Bronchial epithelial cell (primary cell): ENCODE measurements at places on chromosomes 1 and 21. TPM values are rescaled to one million over a fixed set of nuclear protein-coding genes. Genes with fewer than 3 reads are reported as not detected.

DNA sequence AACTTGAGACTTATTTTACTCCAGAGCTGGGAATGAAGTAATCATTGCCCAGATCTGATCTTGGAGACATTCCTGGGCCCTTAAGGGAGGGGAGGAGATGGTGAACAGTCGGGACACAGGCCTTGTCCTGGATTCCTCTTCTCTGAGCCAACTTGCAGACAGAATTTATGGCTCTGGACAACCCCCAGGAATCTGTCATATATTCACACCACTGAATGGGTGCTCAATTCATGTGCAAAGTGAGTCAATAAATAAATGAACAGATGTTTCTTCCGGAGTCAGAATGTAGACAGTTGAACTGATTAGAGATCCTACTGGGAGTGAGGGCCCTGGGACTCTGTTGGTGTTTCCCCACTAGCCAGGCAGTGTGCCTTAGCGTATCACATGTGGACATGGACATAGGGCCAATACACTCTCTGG is 2.6 kb downstream of the TUFT1 start:
- peak; percentile 54 for DNase-seq

GRCh38 chr1:9294910-9295636 is 2.4 kb downstream of the SPSB1 start:
- DNase-seq: no peak

GRCh38 chr1:51421964-51422363 is 91.6 kb upstream of the TTC39A start:
- peak; percentile 53 for DNase-seq

DNA sequence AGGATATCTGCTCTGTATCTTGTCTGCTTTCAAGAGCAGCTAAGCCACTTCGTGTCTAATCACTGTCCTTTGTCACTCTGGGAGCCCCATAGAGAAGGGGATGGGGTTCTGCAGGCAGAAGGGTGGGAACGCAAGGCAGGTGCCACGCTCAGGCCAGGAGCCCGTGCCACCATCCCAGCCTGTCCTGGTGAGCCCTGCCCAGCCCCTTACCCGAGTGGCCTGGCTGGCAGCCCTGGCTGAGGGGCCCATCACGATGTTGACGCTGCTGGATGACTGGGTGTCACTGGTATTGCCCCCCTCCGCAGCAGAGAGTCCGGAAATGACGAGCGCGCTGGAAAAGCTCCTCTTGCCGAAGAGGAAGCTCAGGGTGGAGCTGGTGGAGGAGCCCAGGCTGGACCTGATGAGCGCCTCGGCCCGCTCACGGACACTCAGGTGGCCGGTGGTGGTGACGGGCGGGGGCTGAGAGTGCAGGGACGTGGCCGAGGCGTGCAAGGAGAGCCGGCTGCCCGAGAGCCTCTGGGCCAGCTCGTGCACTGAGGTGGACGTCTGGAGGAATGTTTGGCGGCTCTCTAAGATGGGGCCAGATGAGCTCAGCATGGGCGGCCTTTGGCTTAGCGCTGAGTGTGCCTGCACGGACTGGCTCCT is 35.6 kb downstream of the NTPCR start:
- DNase-seq: no peak

- DNase-seq: no peak
Observed at GRCh38 chr1:230906226-230906625, 37.9 kb upstream of the C1orf198 start.

GRCh38 chr21:44414291-44415072 is 40.8 kb upstream of the LRRC3 start:
- no peak for DNase-seq

DNA sequence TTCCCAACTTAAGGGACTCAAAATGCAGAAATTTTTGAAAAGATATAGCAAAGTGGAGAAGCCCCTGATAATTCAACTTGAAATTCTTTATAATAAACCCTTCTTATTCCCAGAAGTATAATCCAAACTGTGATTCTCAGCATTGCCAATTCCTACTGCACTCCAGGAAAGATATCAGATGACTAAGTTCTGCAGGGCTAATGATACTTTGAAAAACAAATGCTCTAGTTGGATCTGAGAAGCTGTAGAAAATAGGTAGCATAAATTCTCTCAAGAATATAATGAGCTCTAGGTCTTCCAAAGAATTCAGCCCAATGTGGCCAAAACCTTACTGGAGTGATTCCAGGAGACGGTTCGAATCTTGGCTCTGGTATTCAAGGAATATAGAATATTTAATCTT is 294.0 kb upstream of the PTBP2 start:
- DNase-seq: no peak

- DNase-seq: peak; percentile 88
Observed at GRCh38 chr1:43763497-43763973, 56.2 kb downstream of the ST3GAL3 start.

GRCh38 chr1:234940841-234941240 is 187.8 kb downstream of the TOMM20 start:
- DNase-seq: no peak

GRCh38 chr21:38879912-38880576 is 74.3 kb downstream of the ETS2 start:
- DNase-seq: peak; percentile 23

DNA sequence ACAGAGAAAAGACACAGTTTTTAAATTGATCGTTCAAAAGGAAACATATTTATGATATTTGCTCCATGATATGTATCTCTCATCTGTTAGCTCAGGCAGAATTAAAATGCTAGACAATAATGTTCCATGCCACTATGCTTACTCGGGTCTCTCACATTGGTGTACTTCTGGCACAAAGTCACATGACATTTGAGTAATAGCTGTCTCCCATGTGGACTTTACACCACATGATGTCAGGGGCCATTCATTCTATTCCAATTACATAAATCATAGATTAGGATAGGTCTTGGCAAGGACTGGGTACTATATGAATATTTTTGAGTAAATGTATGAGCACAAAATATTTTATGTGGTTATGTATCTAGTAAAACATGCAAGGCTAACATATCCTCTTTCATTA is 648.4 kb downstream of the PLA2G4A start:
- peak; percentile 29 for DNase-seq

DNA sequence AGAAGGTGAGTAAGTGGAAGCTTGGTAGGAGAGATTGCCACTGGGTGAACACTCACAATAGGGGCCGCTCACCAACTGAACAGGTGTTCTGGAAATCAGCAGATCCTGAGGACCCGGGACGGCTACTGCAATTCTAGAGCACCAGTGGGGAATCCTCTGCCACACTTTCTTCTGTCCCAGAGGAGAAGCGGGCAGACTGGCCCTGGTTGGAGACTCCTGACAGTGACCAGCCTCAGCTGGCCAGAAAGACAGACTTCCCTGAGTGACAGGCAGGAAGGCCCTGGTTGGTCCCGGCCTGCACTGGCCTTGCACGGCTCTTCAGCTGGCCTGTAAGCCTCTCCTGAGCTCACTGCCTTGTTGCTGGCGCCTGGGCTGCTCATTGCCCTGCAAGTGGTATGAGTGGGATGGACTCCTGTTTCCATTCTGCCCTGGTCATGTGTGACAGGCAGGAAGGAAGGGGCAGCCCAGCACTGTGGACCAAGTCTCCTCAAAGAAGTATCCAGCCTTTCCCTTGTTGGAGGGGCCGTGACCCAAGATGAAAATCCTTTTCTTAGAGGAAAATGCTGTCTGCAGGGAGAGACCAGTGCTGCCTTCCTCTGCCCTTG is 34.5 kb downstream of the MAN1C1 start:
- DNase-seq: no peak

DNA sequence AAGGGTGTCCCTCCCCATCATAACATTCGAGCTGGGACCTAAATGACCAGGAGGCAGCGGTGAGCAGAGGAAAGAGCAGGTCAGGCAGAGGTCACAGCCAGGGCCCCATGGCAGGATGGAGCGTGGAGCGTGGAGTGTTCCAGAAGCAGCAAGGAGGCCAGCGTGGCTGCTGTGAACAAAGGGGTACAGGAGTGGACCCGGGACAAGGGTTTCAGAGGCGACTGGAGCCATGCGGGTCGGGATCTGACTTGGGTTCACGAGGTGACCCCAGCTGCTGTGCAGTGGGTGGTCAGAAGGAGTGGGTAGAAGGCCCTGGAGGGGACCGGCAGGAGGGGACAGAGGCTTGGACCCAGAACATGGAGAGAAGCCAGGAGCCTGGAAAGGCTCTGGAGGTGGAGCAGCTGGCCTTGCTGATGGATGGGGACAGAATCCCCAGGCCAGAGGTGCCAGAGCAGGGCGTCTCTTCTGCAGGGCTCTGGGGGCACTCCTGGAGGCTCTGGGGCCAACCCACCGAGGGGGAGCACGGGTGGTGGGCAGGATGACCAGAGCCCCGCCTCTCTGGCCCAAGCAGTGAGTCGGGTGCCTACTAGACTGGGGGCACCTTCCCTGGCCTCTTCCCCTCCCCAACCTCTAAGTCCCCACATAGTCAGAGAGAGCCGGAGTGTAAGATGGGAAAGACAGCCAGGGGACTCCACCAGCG is 2.3 kb downstream of the CHD5 start:
- no peak for DNase-seq

DNA sequence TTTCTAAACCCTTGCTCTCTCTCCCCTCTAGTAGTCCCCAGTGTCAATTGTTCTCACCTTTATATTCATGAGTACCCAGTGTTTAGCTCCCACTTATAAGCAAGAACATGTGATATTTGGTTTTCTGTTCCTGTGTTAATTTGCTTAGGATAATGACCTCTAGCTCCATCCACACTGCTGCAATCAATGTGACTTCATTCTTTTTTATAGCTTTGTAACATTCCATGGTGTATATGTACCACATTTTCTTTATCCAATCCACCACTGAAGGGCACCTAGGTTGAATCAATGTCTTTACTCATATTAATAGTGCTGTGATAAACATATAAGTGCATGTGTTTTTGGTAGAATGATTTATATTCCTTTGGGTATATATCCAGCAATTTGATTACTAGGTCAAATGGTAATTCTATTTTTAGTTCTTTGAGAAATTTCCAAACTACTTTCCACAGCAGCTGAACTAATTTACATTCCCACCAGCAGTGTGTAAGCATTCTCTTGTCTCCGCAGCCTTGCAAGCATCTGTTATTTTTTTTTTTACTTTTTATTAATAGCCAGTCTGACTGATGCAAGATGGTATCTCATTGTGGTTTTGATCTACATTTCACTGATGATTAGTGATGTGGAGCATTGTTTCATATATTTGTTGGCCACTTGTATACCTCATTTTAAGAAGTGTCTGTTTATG is 277.8 kb downstream of the LTN1 start:
- DNase-seq: no peak

GRCh38 chr1:182430263-182431068 is 19.5 kb upstream of the RGSL1 start:
- DNase-seq: peak; percentile 41

DNA sequence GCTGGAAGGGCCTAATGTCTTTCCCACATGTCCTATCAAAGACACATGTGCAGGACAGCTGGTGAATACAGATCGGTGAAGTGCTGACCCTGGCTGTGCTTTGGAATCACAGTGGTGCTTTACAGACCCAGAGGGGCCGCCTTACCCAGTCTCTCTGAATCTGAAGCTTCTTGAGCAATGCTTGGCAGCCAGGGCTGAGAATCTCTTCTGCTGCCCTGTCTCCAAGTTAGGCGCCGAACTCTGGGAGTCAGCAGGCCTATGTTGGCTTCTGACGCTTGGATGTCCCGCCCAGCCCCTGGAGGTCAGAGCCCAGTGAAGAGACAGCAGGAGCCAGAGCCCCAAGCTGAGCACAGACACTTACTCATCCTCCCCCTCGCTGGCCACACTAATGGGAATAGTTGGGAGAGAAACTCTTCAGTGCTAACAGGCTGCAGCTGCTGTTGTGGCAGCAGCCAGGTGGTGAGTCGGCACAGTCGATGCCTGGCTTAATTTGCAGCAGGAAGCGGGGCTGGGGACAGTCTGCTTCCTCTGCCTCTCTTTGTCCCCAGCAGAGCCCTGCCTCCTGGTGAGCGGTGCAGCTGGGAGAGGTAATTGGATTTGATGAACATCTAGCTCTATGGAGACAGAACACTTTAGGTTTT is 68.1 kb downstream of the URB2 start:
- no peak for DNase-seq

DNA sequence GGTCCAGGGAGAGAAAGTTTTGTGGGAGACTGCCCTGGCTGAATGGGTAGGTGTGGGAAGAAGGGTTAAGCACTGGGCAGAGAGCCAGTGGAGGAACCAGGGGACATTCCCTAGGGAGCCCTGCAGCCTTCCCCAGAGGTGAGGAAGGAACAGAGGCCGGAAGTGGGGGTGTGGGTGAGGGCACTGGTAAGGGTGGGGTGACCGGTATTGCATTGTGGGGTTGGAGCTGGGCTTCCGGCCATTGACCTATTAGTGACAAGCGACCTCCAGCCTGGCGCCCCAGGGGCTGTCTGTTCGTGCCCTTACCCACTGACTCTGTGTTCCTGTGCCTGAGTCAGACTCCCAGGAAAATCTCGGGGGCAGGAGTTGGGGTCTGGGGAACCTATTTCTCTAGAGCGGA is 3.5 kb upstream of the TSPAN1 start:
- no peak for DNase-seq

DNA sequence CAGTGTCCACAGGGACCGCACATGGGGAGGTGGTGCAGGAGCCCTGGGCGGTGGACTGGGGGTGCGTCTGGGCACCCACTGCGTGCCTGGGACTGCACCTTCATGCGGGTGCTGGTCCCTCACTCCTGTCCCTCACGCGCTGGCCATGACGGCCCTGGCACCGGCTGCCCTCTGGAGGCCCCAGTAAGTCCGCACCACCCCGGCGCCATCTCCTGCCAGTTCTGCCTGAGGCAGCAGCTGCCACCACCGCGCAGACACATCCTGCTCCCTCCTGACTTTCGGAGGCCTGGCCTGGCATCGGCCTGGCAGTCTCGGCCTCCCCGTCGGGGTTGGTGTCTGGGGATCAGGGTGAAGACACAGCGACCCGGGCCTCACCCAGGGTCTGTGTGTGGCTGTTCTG is 64.8 kb downstream of the MORN1 start:
- no peak for DNase-seq

- DNase-seq: no peak
Observed at GRCh38 chr21:43637530-43638158, 21.6 kb downstream of the HSF2BP start.

GRCh38 chr1:51282605-51283004 is 46.5 kb downstream of the RNF11 start:
- DNase-seq: no peak

KCNA2 gene
- not detected in 2 replicates for total RNA-seq

TNFRSF4 gene
- total RNA-seq: 0.13 TPM in 1 of 2 replicates, not detected in the other

LDLRAD2 gene
- under 0.01 TPM in 1 of 2 replicates, not detected in the other for total RNA-seq

IFI6 gene
- 1.3 and 2.8 TPM in 2 replicates for total RNA-seq

OR2T33 gene
- not detected in 2 replicates for total RNA-seq

TMEM240 gene
- total RNA-seq: 0.53 and 0.64 TPM in 2 replicates
